EH (cell line): ENCODE measurements at places on chromosomes 2 and 18.

GRCh38 chr2:230668939-230669303 lies 43.7 kb upstream of the CAB39 start:
- DNase-seq = no peak

DNA sequence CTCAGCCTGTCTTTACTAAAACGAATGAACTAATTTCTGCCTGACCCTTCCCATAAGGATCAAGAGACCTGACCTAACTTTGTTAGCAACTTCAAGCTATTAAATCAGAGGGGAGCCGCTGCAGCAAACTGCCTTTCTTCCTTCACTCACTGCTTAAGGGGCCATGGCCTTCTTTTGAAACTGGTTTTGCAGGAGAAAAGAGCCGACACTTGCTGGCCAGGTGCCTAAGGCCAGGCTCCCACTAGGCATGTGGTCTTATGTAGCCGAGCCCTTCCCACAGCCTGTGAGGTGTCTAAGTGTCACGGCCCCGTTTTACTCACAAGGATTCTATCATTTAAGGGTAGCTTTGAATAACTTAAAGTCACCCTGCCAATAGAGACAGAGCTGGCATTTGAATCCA lies 130.8 kb downstream of the ZNF236 start:
- no peak for DNase-seq

DNA sequence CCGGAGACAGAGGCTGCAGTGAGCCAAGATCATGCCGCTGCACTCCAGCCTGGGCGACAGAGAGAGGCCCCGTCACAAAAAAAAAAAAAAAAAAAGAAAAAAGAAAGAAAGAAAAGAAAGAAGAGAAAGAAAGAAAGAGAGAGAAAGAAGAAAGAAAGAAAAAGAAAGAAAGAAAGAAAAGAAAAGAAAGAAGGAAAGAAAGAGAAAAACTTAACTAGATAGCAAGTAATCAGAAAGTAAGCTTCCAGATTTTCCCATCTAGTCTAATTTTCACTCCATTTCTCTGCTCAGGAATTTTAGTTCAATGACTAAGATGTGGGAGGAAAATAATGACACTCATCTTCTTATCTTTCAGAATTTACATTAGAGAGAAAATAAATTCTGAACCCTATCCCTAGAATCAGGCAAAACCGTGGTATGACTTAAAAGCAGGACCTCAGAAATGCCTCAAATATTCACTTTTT lies 2.4 kb downstream of the GFPT1 start:
- peak; percentile 52 for DNase-seq

DNA sequence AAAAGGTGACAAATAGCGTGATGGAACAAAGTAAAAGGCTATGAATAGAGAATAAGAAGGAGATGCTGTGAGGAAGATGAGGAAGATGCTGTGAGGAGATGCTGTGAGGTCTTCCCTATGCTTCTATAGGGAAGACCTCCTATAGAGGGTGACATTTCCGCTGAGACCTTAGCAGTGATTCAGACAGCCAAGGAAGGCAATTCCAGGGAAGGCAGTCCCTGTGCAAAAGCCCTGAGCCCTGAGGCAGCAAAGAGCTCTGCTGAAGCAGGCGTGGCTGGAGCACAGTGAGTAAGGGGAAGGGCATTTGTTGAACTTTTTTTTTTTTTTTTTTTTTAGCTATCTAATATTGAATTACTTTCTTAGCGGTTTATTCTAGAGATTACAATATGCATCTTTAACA lies 142.7 kb upstream of the FOSL2 start:
- peak; percentile 97 for DNase-seq

- DNase-seq = no peak
Measured at GRCh38 chr2:207403950-207404349, 125.8 kb upstream of the CREB1 start.

DNA sequence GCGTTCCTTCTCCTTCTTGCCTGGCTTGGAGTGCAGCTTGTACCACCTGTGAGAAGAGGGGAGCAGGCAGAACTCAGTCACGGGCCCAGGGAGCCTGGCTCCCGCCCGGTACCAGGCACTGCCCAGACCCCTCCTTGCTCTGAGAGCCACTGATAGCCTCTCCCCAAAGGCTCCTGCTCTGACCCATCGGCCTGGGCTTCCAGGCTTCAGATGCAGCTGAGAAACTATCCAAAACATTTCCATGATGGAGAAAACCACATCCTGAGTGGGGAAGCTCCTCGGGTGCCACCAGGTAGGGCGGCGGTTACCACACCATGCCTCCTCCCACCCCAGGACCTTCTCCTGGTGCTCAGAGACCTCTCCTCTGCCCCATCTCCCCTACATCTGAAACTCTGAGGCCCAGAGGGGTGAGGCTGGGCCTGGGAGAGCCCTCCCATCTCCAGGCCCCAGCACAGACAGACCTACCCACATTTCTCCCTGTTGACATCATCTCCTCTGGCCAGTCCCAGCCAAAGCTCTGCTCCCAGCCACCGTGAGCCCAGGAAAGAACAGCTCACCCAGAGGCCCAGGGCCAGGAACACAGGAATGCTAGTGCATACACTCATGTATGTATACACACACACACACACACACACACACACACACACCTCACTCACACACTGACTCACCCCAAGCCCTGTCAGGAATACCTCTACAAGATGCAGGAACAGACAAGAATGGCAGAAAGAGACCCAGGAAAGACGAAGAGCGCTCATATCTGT lies 17.9 kb upstream of the SFXN5 start:
- DNase-seq = peak; percentile 99

DNA sequence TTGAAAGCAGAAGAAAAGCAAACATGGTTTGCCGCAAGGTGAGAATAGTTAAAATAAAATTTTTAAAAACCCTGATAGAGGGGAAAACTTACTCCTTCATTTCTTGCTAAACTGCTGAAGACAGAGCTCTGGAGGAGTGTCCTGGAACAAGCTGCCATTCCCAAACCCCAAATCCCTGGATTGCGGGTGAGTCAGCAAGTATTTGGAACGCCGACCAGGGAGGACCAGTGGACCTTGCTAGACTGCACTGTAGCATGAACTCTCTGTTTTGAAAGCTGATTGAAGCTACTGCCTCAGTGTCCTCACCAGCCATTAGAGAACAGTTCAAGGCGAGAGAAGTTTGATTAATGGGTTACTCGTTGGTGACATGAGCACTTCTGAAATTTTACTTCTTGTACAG lies 99.4 kb upstream of the RASGRP3 start:
- peak; percentile 44 for DNase-seq

- DNase-seq = no peak
Measured at GRCh38 chr18:38402509-38402908, 836.9 kb upstream of the CELF4 start.
